Coronary artery (tissue), 2 donors: ENCODE measurements at places on chromosomes 16 and 17.

DNA sequence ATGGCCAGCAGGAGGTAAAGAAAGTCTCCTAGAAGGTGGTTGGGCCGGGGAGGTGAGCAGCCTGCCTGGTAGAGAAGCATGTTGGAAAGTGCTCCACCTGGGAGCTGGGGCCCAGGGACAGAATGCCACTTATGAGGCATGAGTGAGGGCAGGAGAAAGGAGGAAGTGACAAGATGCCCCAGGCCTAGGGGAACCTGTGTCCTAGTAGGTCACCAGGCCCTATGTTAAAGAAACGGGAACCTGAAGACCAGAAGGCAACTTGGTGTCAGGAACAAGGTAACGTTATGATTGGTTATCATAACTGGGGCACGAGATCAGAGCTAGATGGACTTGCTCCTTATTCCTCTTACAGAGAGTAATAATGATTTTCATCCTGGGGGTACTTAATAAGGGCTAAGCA is 34.3 kb downstream of the PITPNC1 start:
- no peak for DNase-seq

DNA sequence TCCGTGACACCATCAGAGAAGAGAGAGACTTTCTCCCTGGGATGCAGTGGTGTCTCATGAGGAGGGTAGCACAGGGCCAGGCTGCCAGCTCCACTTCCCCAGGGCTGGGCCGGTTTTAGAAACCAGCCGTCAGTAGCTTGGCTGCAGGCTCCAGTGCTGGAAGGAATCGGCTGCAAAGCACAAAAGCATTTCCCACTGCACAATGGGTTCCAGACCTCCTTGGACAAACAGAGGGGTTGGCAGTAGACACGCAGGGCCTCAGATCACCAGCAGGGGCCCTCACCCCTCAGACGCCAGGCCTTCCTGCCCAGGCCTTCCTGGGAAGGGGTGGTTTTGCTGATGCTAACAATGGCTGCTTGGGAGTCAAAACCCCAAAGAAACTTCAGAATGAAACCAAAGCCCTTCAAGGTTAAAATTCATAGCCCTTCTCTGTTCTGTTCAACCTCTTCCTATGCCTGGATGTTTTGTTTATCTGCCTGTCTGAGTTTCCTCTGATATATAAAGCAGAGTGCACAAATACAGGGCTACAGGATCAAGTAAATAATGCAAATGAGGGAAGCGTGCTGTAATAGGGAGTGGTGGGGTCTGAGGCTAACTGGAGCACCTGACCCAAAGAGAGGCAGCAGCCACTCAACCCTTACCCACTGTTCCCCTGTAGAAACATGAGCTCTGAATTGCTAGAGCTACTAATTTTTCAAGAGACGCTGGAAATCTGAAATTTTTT is 26.2 kb downstream of the TEKT5 start:
- DNase-seq: no peak

- no peak for DNase-seq
Observed at GRCh38 chr16:83470416-83470815, 337.4 kb upstream of the HSBP1 start.

- DNase-seq: no peak
Observed at GRCh38 chr16:85111184-85111583, 1.1 kb downstream of the CIBAR2 start.

DNA sequence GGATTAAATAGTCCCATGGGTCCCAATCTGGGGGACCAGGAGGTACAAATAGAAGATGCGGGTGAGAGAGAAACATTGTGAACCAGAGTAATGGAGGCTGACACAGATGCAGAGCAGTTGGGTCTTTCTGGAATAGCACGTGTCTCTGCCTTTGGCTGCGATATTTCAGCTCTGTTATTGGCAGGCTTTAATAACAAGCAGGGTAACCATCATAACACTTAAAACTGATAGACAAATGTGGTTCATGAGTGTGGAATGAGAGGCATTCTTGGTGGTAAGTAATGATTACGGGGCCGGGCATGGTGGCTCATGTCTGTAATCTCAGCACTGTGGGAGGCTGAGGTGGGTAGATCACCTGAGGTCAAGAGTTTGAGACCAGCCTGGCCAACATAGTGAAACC is 110.3 kb downstream of the SNX29 start:
- DNase-seq: no peak

DNA sequence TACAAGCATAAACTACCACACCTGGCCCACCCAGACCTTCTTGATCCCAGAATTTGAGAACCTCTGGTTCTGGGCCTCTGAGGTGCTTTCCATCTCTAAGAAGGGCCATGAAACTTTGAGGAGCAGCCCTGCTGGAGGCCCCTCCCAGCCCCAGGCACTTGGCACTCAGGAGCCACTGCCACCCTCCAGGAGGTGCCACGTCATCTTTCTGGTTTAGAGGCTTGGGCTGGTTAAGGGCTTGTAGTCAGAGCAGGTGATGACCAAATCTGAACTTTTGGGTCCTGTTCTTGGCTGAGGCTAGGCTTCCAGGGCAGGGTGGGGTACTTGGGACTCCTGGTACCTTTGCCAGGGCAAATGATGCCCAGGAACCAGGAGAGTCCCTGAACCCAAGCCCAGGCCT is 13.8 kb upstream of the DLX4 start:
- DNase-seq: no peak

DNA sequence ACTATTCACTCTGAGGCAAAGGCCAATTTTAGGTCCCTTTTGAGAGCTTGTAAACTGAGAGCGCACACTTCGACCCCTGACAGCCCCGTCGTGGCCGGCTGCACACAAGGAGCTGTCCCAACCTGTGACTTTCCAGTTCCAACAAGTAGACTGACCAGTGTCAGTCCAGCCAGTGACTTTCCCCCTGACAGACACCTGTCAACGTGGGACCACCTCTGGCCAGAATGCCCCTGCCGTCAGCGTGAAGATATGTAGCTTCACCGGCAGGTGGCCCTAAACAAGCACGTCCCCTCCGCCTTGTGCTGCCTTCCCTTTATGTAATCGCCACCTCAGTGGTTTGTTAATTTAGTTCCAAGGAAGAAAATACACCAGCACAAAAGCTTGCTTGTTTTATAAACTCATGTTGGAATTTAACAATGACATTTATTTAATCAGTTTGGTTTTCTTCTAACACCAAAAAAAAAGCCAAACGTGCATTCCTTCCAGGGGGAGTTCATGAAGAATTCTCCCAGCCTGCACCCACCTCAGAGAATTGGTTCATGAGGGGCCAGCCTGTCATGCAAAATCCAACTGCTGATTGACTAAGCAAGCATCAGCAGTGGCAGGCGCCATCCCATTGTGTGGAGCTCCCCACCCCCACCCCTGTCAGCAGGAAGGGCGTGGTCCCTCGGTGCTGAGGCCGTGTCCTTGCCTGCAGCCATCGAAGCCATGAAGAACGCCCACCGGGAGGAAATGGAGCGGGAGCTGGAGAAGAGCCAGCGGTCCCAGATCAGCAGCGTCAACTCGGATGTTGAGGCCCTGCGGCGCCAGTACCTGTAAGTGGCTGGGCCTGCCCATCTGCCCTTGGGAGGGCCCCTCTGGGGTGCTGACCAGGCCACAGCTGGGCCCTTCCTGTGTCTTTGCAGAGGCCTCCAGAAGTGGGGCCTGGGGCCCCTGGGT is 33.9 kb downstream of the PLD6 start:
- no peak for DNase-seq

DNA sequence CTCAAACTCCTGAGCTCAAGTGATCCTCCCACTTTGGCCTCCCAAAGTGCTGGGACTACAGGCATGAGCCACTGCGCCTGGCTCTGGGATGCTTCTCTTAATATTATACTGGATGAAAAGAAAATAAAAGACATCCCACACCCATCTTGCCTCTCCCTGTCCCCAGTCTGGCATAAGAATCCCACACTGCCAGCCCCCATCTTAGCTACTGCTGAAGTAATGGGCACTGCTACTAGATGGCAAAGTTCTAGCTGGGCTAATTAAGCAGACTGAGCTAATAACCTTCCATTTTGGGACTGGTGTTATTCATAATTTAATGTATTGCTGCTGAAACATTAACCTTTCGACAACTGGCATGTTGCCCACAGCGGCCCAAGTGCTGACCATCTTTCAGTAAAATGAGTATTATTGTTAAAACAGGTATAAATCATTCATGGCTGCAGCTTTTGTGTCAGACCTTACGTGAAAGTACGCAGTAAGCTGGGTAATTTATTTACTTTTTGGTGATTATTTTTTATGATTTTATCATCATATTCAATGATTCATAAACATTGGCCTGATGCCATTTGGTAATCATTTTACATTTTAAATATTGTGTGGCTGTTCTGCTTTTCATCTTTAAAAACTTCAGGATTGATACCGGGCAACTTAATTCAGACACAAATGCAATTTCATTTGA is 47.4 kb upstream of the ZFHX3 start:
- no peak for DNase-seq

DNA sequence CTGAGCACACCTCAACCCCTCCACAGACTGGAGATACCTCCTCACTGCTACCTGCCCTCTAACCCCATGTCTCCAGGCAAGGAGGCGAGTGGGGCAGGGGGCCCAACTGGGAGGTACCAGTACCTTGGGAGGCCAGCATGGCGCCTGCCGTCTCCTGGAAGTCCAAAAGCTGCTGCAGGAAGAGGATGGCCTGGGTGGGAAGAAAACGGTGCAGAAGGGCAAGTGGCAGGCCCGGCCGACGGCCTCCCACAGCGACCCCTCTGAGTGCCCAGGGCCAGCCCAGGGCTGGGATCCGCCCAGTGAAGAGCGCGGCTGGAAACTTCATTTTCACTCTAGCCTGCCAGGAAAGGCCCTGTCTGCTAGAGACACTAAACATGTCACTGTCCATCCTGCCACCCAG is 8.5 kb downstream of the ZACN start:
- DNase-seq: no peak

GRCh38 chr16:2476741-2477140 is 1.8 kb downstream of the TBC1D24 start:
- no peak for DNase-seq

- DNase-seq: no peak
Observed at GRCh38 chr17:27654654-27655524, 23.9 kb downstream of the LGALS9 start.

DNA sequence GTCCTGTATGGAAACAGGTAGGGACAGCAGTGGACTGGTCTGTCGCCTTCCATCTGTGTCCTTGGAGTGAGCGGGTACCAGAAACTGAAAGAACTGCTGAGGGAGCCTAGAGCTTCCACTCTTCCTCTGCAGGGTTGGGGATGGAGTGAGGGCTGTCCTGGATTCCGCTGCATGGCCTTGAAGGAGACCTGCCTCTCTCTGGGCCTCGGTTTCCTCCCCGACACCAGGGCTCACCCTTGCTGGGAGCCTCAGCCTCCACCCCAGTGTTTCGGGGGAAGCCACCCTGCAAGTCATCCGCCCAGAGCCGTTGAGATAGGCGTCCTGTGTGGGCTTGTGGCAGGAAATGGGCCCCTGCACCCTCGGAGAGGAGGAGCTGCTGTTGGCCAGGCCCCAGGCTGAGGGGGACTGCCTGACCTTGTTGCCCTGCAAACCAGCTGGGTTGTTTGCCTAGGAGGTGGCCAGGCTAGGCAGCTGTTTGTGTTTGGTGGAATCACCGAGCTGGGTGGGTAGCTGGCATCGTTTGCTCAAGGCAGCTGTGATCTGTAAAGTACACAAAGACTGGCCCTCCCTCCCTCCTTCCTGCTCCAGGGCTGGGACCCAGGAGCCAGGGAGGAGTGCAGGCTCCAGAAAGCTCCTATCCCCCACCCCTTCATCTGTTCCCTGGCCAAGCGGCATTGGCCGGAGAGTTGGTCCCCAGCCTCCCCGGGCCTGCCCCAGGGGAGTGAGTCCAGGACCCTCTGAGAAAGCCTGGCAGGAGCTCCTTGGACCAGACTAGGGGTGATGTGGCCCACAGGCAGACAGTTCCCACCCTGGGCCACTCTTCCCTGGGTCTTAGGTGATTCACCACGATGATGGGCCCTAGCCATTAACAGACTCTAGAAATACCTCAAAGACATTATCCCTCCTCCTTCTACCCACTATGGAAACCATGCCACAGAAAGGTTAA is 1.3 kb downstream of the RAB37 start:
- DNase-seq: no peak
